ENCODE measurements at places on chromosomes 5 and 9.

DNA sequence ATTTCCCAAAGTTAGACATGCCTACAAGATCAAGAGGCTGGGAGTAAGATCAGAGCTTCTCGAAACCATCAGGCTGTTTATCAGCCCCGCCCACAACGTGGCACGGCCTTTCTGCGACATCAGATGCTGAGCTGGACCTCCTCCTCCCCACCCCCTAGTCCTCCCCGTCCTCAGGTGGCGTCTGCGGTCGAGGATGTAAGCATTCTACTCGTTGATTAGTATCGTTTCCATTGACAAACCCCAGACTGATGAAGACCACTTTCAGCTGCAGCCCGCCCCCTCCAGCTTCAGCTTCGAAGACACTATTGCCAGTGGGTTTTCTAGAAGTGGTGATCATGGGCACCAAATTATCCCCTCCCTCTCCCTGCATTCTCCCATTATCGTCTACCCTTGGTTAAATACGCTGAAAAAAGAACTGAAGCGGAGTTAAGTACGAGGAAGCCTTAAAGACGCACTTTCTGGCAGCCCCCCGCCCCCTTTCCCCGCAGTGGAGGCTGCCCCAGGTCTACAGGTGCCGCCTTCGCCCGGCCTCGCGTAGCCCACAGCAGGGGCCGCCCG is 1.1 kb downstream of the PPIC start:
- DNase-seq: no peak

DNA sequence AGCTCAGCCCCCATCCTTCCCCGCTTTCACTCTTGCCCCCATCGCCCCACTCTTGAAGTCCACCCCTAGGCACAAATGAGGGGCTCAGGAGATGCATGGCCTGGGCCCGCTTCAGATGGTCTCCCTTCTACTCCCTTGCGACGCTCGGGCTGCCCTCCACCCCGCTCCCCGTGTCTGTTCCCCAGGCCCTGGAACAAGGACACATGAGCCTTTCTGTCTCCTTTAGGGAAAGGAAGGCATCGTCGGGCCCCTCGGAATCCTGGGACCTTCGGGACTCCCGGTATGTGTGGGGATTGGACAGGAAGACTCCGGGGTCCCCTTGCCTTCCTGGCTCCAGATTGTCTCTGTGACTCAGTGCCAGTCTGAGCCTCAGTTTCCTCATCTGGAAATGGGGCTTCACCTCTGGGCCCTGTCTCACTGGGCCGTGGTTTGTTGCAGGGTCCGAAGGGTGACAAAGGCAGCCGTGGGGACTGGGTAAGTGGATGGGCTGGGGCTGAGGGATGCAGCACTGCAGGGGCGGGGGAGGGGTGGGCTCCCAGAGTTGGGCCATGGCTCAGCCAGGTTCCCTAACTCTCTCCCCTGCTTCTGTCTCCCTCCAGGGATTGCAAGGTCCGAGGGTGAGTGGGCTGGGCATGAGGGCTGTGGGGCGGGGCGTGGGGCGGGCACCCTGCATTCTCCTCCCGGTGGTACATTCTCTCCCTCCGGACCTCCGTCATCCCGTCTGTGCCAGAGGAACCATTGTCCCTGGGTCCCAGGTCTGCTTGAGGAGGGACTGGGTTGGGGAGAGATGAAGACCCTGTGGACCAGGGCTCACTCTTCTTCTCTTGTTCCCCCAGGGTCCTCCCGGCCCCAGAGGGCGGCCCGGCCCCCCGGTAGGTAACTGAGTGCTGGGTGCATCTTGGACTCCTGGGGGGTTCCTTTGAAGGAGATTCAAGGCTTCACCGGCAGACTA is 21.8 kb upstream of the ORM1 start:
- no peak for DNase-seq

- no peak for DNase-seq
These were observed 382.8 kb upstream of the IRX1 start for GRCh38 chr5:3212869-3213268.

DNA sequence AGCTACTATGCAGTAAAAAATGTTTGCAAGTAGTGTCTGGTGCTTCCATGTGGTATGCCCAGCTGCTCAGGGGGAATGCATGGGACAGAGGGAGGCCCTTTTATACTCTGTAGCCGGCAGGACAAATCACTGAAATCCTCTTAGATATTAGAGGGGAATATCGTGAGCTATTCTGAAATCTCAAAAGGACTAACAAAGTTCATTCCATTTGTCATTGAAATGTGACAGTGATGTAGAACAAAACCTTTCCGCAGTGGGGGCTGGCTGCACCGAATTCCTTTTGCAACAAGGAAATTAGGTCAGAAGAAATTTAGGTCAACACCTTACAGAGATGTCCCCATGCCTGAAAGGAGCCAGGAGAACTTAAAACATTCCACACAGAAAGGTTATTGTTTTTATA is 72.4 kb upstream of the MEF2C start:
- no peak for DNase-seq

- no peak for DNase-seq
These were observed 9.6 kb upstream of the IFNE start for GRCh38 chr9:21491756-21492155.

GRCh38 chr9:23413541-23413940 is 412.5 kb downstream of the ELAVL2 start:
- DNase-seq: no peak

DNA sequence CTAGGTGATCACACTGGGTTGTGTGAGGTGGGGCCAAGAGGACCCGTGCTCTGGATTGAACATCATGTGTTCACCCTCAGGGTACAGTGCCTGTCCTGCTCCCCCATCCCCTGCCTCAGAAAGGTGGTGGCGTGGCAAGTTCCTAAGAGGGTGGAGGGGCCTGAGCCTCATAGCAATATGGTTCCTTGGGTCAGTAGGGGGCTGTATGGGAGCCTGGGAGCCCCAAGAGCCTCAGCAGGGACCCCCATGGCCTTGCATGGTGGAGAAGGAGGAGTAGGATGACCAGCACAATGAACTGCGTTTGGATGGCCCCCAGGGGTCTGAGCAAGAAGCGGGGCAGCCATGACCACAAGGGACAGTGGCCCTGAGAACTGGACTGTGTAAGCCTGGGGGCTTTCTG is 89.6 kb upstream of the SHB start:
- DNase-seq: no peak

DNA sequence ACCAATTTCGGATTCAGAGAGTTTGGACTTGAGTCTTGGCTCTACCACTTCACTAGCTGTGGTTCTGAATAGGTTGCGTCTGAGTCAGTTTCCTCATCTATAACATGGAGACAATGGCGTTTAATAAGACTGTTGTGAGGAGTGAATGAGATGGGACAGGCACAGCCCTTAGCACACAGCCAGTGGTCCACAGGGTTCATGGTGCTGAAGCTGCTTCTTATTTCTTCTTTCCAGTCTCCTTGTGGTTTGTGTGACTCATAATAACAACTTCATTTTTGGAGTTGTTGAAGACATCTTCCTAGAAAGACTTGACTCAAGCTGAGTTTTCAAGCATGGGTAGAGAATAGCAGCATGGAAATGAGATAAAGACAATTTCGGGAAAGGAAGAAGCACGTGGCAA is 172.6 kb upstream of the PPP2R2B start:
- DNase-seq: no peak

DNA sequence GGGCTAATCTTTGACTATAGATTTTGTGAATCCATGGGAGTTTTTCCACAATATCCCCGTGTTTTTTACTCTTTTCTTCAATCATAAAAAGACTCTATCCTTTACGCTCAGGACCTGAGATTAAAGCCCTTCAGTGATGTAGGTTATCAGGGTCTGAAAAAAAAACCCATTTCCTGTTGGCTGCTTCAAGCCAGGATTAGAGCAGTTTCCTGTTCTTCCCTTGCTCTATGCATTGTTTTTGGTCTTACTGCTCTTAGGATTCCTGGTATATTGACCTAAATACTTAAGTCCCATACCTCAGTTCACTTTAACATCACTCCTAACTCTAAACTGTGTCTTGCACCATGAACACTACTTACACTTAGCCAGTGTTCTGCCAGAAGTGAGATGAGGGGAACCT is 319.3 kb upstream of the CHD1 start:
- no peak for DNase-seq

DNA sequence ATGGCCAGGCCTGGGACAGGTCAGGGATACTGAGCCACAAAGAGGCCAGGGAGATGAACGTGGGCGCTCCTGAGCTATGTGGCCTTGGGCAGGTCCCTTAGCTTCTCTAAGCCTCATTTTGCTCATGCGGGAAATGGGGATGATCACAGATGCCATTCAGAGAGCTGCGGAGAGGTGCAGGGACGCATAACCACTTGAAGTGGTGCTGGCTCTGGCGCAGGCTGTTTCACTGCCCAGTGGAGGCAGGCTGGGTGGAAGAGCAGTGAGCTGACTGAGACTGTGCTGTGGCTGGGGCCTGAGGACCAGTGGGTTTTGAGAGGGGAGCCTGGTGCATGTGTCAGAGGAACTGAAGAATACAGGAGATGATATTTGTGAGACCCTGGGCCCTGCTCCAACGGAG is 18.4 kb downstream of the CXXC5 start:
- DNase-seq: no peak

- DNase-seq: no peak
These were observed 41.2 kb downstream of the DNAJC21 start for GRCh38 chr5:34970552-34970951.

GRCh38 chr5:4083591-4084337 is 488.1 kb downstream of the IRX1 start:
- DNase-seq: no peak

GRCh38 chr5:124561451-124561850 is 185.0 kb downstream of the ZNF608 start:
- DNase-seq: no peak

DNA sequence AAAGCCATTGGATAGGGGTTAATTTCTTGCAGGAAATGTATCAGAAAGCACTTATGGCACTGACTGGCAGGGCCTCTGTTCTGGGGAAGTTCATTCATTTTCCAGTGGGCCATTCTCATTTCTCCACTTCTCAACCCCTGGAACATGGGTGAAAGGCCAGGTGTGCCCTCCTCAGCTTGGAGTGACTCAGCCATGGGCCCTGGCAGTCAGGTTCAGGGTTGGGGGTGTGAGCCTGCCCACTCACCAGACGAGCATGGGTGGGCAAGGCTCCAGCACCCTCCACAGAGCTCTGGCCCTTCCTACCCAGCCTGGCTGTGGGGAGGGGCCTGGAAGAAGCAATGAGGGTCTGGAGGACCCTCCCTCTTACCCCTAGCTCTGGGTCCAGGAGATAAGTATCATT is 174.4 kb downstream of the HSPA4 start:
- DNase-seq: no peak
